Astrocyte of the hippocampus (primary cell): ENCODE measurements at places on chromosomes 7 and 10.

DNA sequence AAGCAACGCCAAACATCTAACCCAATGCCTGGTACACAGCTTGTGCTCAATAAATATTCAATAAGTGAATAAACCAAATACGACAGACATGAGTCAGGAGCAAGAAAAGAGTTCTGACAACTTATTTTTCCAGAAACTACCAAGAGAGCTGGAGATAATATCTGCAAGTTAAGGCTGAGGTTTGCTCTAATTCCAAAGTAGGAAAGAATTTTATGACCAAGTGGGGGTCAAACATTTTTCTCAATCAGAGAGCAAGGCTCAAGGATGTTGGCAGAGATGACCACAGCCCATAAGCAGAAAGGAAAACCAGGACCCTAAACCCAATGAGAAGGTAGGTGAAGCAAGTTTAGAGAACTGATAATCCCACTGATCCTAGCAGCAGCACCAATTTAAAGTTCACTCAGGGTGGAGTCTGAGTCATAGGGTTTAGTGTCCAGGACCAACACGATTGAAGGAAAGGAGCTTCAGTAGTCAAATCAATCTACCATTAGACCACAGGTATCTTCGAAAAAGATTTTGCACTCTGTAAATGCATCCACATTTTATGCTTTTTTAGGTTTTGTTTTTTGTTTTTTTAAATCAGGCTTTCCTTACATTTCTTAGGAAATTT, 49.3 kb upstream of the KCNIP2 start:
- DNase-seq, result peak; percentile 22

DNA sequence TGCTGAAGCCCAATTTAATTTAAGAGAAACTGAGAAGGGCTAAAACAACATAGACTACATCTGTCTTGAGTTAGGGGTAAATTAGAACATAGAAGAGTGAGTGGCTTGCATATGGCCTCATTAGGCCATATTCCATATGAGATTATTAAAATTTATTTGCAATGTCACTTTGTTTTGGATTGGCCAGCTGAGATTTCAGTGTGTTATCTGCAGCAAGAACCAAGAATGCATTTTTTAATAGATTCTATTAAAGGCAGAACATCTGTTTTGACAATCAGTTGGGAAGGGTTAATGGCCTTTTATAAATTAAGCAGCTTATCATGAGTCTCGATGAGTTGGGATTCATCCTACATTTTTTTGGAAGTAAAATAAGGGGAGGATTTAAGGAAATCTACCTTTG, 236.2 kb downstream of the DGKB start:
- DNase-seq, result no peak

DNA sequence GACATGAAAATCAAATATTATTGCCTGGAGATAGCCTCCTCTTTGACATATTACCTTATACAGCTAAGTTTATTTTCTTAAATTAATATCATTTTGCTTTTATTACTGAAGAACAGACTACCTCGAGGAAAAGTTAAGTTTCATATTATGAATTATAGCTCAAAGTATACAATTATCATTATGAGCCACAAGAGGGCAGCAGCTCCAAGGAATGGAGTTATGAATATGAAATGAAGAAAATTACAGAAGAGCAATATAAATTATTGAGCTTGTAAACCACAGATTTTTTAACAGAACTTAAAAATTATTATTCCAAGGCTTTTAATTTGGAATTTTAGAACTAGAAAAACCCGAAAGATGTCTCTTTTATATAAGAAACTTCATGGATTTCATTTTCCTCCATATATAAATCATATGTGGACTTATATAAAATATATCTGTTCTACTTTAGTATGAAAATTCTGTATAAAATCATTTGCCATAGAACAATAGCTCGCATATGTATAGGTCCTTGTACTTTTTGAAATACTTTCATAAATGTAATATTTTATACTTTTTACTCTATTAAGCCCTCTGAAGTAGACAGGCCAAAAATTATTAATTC, 40.1 kb downstream of the IQUB start:
- DNase-seq, result peak; percentile 26

GRCh38 chr7:128591705-128592104, 80.4 kb upstream of the GARIN1A start:
- DNase-seq, result no peak

GRCh38 chr10:97135464-97135863, 50.3 kb downstream of the SLIT1 start:
- DNase-seq, result no peak

GRCh38 chr10:103512166-103512565, 18.7 kb downstream of the NEURL1 start:
- no peak for DNase-seq
